Stimulated activated memory B cell treated with anti-CD40 and anti-IgM and Interleukin-4, amounts not matched to agents 10 μg/mL and 1 μg/mL and 100 μg/mL, for 72 hours (primary cell): ENCODE measurements at places on chromosomes 3 and 15.

DNA sequence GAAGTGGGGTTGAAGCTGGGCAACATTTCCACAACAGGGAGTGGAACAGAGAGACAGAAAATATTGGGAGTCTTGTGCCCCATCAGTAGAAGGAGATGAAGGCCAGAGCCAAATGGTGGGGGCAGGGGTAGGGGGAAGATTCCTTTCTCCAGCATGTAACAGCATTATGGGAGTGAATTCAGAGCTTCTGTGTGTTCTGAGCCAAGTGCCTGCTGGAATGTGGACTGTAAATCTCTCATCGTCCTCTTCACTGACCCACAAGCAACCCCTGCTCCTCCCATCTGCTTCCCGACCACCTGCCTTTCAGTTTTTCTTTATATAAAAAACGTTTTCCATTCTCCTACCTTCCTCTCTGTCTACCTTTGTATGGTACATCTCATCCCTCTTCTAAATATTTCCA, 344.2 kb upstream of the TPRG1 start:
- ATAC-seq, result no peak

- no peak for ATAC-seq
These were observed 34.3 kb downstream of the ZMAT3 start for GRCh38 chr3:179037351-179037750.

GRCh38 chr15:22956978-22957260, 23.2 kb downstream of the CYFIP1 start:
- no peak for ATAC-seq

DNA sequence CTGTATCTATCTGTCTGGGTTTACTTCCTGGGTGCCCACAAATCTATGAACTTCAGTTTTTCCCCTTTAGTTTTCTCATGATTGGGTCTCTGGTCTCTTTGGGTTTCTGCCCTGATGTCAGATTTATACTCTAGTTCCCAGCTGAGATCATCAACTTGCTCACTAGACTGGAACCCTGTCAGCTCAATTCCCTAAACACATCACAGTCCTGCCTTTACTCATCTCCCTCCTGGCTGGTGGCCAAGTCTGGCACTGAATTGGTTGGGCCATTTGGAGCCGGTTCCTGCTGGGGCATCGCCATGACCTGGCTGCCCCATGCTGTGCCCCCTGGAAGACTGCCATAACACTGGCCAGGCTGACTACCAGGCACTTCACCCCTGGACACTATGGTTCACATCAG, 345.3 kb downstream of the CHST2 start:
- ATAC-seq, result peak; percentile 66

DNA sequence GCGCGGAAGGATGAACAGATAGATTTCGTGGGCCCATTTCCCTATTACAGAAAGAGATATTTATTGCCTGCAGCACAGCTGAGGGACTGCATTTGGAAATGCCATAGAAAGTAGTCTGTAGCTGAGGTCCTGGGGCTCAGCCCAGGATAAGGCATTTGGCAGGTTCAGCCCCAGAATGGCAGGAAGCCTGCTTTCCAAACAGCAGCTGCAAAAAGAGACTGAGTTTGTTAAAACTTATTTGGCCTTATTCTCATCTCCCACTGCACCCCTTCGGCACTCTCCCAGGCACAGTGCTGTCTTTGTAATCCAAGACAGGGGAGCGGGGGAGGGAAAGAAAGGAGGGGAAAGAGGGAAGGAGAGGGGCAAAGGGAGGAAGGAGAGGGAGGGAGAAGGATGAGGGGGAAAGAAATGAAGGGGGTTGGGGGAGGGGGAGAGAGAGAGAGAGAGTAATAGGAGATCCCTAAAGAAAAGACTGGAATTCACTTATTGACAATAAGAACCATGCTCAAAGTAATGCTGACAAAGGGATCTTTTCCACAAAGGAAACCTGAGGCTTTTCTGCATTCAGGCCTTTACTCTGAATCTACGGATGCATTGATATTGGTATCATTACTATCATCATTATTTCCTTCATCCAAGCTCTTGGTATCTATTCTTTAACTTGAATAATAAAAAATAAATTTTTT, 94.0 kb upstream of the LRRN1 start:
- ATAC-seq, result no peak

- no peak for ATAC-seq
These were observed 32.4 kb upstream of the ALCAM start for GRCh38 chr3:105334138-105334882.

DNA sequence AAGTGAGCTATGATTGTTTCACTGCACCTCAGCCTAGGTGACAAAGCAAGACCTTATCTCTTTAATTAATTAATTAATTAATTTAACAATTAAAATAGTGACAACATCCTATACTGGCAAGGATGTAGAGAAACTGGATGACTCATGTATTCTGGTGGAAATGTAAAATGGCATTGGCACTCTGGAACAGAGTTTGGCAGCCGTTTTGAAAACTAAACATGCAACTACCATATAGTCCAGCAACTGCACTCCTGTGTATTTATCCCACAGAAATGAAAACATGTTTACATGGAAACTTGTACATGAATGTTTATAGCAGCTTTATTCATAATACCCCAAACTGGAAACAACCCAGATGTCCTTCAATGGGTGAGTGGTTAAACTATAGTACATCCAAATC, 56.6 kb downstream of the ANP32A start:
- no peak for ATAC-seq

- no peak for ATAC-seq
These were observed 8.9 kb upstream of the SEMA5B start for GRCh38 chr3:123036352-123037014.

GRCh38 chr15:68417897-68418296, 14.1 kb downstream of the ITGA11 start:
- ATAC-seq, result no peak

DNA sequence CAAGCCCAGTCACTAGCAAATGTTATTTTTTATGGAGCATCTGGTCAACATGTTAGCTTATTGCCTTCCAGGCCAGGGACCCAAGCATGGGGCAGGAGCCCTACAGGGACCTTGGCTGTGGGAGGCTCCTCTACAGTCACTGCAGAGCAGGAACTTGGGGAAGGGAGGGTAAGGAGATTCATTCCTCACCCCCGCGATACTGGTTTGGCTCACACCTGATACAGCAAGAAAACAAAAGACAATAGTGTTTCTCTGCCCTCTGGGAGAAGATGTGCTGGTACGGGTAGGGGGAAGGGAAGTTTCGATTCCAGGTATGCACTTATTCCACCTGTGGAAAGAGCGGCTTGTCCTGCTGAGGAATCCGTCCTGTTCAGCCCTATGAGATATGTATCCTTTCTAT, 77.6 kb downstream of the SLC12A8 start:
- no peak for ATAC-seq

DNA sequence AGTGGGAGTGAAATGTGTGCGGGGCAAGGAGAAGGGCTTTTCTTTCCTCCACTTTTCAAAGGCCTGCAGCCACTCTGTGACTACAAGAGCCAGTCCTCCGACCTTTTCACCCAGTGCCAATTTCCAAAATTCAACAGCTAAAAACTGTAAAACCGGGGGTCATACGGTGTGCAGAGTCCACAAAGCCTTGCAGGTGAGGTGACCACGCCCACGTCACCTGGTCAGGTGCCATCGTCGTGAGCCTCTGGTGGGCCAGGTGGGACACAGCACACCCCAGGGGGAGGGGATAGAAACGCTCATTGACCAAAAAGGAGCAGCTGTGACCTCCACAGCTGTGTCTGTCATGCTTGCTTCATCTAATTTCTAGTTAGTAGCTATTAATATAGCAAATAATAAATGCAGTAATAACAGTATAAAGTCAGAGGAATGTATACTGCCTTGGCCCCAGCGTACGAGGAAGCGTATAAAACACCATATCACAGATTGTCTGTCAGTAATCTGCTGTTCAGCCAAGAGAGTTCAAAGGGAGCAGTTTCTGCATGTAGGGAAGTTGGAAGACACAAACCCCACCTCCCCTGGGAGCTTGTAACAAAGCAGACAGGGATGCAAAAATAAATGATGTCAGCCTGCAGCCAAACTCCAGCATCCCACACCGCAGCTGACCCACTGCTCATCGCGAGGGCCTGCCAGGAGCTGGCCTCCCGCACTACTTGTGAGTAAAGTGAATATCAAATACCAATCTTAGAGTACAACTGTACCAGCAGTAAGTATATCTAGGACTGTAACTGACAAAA, 86.7 kb downstream of the VGLL4 start:
- ATAC-seq, result no peak

GRCh38 chr3:187987924-187988323, 166.0 kb upstream of the LPP start:
- ATAC-seq, result no peak

DNA sequence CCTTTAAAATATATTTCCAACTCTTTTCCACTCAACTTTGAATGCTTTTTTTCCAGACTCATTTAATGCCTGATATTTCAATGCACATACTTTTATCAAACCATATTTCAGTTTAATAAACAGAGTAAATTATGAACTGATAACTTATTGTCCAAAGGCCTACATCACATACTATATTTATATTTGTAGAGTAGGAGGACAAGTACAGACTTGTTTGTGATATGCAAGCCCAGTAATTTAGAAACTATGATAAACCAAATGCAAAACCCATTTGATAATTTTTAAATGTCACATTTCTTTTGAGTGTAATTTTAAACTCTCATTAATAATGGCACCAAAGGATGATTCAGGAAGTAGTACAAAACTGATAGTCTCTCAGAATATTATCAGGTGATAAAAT, 3.3 kb downstream of the RFX7 start:
- ATAC-seq, result no peak

- no peak for ATAC-seq
These were observed 1346.4 kb downstream of the ROBO1 start for GRCh38 chr3:78421247-78421966.

DNA sequence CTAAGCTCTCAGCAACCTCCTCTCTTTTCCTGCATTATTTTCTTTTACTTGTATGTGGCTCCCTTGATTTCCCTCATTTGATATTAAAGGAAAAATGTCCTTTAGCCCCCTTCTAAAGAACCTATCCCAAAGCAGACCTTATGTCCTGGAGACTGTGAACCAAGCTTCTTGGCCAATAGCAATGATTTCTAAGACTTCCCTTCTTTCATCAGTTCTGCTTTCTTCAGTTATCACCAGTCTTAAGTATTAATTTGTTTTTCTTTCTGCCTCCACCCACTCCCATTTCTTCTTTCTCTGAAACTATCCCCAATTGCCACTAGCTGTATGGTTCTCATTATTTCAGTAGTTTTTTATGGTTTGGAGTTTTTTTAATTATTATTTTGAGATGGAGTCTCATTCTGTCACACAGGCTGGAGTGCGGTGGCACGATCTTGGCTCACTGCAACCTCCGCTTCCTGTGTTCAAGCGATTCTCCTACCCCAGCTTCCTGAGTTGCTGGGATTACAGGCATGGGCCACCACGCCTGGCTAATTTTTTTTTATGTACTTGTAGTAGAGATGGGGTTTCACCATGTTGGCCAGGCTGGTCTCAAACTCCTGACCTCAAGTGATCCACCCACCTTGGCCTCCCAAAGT, 12.1 kb downstream of the TMOD3 start:
- no peak for ATAC-seq

DNA sequence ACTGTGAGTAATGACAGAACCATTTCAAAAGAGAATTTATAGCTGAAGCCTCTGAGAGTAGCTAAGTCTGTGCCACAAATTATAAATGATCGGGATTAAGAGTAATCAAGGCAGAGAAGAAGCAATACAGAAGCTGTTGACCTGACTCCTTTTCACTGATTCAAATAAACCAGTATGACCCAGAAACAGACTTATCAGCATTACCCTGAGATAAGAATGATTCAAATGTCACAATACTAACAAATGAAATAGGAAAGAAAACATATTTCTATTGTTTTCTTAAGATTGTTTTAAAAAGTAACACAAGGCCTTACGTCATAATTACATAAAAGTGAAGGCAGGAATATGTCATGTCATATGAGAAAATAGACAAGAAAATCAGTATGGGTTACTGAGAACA, 1534.6 kb downstream of the SI start:
- no peak for ATAC-seq

GRCh38 chr3:59171491-59171890, 121.7 kb upstream of the CFAP20DC start:
- no peak for ATAC-seq

GRCh38 chr3:194489736-194490612, 3.2 kb upstream of the ATP13A3 start:
- ATAC-seq, result peak; percentile 61

DNA sequence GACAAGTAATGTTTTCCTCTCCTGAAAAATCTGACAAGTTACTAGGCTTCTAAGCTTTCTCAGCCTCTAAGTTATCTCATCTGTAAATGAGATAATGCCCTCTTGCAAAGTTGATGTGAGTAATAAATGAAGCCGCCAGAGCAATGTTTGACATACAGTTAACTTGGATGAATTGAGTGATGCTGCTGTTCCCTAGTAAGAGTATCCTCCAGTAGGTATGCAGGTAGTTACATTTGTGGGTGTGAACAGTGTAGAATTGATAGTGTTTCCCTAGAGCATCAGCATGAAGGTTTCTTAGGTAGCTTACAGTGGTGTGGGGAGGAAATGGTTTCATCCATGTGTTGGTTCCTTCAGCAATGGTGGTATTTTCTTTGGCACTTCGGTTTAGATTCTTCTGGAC, 3.4 kb downstream of the ATP2C1 start:
- ATAC-seq, result no peak

GRCh38 chr3:145557405-145557804, 603.6 kb downstream of the PLOD2 start:
- no peak for ATAC-seq

DNA sequence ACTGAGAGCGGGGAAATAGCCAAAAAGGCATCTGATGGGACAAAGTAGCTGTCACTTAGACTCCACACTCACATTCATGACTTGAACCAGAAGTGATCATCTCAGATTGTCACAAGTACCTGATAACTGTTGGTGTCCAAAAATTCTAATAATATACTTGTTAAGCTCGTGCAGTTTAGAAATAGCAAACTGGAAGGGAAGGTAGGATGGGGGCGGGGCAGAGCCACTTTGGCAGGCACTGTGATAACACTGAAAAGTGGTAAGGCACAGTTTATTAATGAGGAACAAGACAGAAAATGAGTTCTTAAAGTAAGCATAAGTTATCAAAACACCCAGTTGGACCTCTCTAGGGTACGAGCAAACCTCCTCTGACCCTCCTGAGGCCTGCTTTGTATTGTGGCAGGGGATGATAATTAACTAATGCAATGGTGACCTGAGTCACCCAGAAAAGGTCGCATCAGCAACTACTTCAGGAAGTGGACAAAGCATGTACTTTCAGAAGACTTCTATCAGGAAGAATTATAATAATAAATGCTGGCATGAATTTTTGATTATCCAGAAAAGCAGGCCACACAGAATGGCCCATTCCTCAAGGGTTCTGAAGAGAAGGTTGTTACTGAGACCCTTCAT, 54.4 kb downstream of the ADCY5 start:
- ATAC-seq, result no peak

DNA sequence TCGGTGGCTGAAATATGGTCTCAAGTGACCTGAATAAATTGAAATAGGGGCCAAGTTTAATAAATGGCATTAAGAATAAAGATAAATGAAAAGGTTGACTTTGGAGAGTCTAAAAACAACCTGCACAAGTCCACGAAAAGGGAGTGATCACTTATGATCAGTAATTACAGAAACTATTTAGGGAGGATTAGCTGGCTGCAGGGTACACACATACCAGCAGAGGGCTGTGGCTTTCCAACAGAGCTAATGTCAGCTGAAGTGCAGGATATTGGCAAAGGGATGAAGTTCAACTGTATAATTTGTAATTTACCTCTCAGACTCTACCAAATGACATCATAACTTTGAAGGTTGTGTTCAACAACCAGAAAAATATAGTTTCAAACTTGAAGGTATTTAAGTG, 86.8 kb downstream of the SYNPR start:
- no peak for ATAC-seq
